Foreskin keratinocyte (primary cell): ENCODE measurements at places on chromosomes 1 and 21. TPM values are rescaled to one million over a fixed set of nuclear protein-coding genes. Genes with fewer than 3 reads are reported as not detected.

Gene FMOD
- 0.28 and 0.54 TPM in 2 replicates for total RNA-seq

Gene PTPRF
- total RNA-seq, result 147 and 186 TPM in 2 replicates

- DNase-seq, result no peak
Measured at GRCh38 chr1:54864460-54865208, 22.4 kb downstream of the DHCR24 start.

Gene DENND2D
- 13.3 and 17.2 TPM in 2 replicates for total RNA-seq

DNA sequence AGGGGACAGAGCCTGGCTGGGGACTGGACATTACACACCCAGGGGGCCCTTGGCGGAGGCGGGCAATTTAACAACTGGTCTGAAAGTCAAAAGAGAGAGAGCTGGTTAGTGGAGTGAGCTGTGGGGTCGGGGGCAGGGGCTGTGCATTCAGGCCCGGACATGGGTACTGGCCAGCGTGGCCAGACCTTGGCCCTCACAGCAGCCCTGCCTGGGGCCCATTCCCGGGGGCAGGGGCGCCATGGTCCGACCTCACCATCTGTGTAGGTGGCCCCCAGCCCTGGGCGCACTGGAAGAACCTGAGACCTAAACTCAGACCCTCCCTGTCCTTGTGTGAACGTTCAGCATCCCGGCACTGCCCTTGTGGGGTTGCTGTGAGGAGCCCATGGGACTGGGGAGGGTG is 5.0 kb downstream of the CLDN19 start:
- DNase-seq, result no peak

Gene TDRD10
- not detected in 2 replicates for total RNA-seq

DNA sequence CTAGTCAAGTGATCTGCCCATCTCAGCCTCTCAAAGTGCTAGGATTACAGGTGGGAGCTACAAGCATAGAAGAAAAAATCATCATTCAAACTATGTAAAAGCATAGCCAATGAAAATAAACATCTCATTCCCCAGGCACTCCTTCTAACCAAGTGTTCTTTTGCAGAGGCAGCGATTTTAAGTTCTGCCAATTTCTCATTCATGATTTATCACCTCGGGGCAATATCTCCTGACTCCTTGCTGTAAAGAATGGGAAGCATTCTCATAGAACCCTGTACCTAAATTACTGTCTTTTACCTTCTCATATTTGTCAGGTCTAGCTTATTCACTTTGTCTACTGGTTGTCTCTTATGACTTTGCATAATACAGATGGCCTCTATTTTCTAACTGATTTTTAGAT is 32.5 kb upstream of the IVNS1ABP start:
- DNase-seq, result peak; percentile 22

- no peak for DNase-seq
Measured at GRCh38 chr1:44240802-44241671, 27.8 kb downstream of the DMAP1 start.

DNA sequence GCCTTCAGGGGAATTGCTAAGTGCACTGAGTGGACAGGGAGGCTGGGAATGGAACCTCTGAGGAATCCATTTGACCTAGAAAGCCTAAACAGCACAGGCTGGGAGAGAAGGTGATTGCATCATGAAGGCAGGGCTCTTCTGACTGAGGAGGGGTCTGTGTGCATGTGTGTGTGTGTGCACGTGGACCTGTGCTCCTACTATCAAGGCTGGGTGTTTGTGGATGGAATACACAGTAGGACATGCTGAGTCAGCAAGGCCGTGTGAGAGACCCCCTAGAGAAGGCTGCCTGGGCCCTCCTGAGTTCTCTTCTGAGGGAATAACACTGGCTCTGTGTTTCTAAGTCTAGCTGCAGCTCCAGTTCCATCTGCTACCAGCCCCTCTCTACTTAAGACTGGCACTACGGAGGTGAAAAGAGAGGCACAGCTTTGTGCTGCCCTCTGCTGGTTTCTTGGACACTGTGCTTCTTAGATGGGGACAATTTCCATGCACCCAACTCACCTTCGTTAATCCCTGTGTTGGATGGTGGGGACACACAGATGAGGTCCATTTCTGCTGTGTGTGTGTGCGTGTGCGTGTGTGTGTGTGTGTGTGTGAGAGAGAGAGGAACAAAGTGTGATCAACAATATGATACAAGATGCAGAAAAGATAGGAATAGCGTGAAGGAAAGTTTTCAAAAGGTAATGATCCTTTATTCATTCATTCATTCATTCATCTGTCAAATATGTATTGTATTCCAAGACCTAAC is 6.2 kb upstream of the EFCAB14 start:
- DNase-seq, result no peak

Gene CRP
- total RNA-seq, result not detected in 2 replicates

Gene TXNDC12
- 42.0 and 43.6 TPM in 2 replicates for total RNA-seq

DNA sequence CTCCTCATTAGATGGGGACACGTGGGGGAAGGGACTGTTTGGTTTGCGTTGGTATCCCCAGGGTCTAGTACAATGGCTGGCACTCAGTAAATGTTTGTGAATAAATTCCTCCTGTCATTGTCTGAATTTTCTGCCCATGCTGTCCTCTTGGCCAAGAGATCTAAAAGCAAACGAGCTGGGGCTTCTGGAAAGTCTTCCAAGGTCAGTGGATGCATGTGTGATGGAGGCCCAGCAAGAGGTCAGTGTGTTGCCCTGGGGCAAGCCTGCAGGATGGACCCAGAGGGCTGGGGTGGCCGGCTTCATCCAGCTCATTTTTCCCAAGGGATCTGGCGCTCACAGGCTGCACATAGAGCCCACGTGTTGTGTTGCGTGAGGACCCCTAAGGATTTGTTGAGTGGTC is 30.0 kb upstream of the JUN start:
- DNase-seq, result no peak

- DNase-seq, result no peak
Measured at GRCh38 chr1:199821029-199821779, 206.3 kb upstream of the NR5A2 start.

DNA sequence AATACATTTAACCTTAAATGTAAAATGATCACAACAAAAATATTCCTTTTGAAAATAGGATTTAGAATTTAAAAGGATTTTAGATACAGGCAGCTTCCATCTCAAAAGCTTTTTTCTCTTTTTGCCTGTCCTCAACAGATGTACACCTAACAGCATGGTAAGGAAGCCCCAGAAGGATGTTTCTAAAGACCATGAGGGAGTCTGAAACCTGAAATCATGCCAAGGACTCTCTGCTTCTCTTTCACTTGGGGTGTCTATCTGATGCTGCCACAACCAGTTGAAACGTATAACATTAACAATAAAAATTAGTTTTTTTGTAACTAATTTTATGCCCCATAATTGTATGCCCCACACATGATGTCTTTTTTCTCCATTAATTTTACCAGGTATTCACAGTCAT is 5.4 kb upstream of the ZNF281 start:
- no peak for DNase-seq

Gene KRTAP19-1
- total RNA-seq, result not detected in 2 replicates

GRCh38 chr1:189432753-189433152 is 1044.9 kb downstream of the BRINP3 start:
- no peak for DNase-seq

Gene SIM2
- total RNA-seq, result not detected in 2 replicates

Gene OLIG2
- not detected in 2 replicates for total RNA-seq

Gene AGO1
- total RNA-seq, result 16.4 and 19.3 TPM in 2 replicates

DNA sequence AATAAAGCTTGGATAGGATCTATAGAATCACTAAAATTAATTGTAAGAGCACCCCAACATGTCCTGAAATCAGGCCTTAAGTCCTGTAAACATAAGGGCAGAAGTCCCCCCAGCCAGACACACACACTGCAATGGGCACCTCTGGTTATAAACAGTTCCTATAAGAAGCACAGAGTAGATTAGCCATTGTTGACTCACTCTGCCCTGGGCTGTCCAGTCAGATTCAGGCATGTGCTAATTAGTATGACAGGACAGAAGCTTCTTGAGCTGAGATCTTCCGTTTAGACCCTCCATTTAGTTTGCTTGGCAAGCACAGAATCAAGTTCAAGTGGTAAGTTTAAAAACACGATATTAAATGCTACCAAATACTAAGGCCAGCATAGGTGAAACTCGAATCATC is 11.8 kb upstream of the DENND1B start:
- DNase-seq, result peak; percentile 68

Gene SPTA1
- not detected in 2 replicates for total RNA-seq

GRCh38 chr1:34884961-34885360 is 25.4 kb upstream of the SMIM12 start:
- DNase-seq, result no peak

DNA sequence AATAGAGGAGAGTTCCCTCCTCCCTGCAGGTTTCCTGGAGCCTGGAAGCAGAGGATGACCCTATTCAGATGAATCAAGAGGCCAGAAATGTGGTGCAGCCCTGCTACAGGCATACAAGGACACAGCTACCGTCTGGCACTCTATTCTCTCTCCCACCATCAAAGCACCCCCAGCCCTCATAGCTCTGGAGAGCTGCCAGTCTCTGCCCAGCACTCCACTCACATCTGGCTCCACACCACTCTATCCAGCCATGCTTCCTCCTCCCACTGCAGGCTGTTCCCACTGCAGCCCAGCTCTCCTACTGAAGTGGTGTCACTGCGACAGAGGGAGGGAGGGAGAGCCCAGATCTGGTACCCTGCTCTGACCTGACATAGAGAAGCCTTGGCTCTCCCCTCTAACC is 18.4 kb downstream of the SYT2 start:
- no peak for DNase-seq

- DNase-seq, result peak; percentile 27
Measured at GRCh38 chr1:247332215-247332622, 552 bp upstream of the ZNF496 start.

DNA sequence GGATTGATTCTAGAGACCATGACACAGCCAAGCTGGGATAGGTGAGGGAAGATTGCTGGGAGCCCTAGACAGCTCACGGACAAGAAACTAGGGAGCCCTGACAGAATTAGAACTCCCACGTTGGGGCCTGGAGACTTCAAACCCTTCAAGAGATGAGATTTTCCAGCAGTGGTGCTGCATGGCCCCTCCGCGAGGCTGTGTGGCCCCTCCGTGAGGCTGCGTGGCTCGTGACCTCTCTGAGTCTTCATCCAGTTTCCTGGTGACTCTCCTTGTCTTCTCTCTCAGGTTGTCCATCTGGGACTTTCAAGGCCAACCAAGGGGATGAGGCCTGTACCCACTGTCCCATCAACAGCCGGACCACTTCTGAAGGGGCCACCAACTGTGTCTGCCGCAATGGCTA is 109.9 kb downstream of the LACTBL1 start:
- DNase-seq, result no peak

- DNase-seq, result no peak
Measured at GRCh38 chr1:226948051-226948450, 8.0 kb downstream of the COQ8A start.

GRCh38 chr1:17925290-17926237 is 170.4 kb downstream of the ACTL8 start:
- DNase-seq, result no peak

DNA sequence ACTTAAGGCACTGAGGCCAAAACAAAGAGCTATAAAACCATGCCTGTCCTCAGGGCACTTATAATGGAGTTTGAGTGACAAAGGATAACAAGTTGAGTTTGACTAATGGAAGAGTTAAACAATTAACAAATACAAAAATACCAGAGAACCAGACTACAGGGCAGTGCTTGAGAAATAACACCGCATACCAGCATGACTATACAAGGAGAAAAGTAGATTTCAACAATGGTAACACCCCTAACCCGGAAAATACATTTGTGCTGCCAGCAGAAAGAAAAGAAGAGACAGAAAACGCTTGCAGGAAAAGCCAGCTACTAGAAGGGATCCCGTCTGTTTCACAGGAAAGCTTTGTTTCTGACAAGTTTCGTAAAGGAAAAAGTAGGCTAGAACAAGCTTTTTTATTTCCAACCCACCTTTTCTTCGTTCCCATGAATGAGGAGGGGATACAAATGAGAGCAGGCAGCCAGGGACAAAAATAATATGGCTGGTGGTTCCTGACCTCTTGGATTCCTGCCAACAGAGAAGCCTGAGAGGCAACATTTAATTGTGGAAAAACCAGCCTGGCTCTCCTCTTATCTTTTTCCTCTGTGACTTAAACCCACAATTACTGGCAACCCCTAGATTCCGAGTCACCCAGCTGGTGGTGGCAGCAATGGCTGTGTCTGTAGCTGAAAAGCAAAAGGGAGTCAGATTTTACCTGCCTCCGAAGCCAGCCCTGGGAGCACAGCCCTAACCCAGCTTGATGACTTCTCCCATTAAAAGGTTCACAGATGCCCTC is 56.5 kb downstream of the WLS start:
- DNase-seq, result no peak

Gene GUCA2A
- not detected in 2 replicates for total RNA-seq

Gene CXADR
- 18.3 and 19.9 TPM in 2 replicates for total RNA-seq

GRCh38 chr1:17967623-17968255 is 139.9 kb upstream of the IGSF21 start:
- DNase-seq, result no peak

DNA sequence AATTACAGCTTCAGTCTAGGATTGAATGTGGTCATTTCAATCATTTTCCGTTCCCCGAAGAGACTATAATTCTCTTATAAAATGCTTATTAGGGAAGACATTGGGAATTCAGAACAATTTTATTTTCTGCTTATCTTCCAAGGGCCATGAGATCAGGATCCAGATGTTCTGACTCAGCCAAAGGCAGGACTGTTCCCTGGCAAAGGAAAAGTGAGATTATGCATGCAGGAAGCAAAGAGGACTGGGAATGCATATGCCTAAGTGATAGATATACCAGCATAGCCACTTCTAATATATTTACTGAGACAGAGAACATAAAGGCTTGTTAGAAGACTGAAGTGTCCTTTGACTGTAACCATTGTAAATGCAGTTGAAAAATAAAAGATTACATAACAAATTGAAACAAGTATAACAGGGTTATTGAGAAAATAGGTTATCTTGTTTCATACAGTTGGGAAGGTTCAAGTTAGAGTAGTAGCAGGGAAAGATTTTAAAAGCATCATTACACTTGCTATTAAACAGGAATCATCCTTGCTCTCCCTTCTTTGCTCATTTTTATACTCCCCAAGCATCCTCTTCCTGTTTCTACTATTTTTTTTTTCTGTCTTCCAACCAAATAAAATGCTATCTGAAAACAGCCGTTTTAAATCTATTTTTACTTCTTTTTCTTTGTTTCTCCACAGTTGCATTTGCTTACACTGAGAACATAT is 439.6 kb upstream of the ADAMTS5 start:
- DNase-seq, result no peak

- peak; percentile 29 for DNase-seq
Measured at GRCh38 chr1:172561252-172561651, 28.3 kb downstream of the SUCO start.

- DNase-seq, result no peak
Measured at GRCh38 chr1:234934611-234935033, 194.0 kb downstream of the TOMM20 start.

- DNase-seq, result no peak
Measured at GRCh38 chr1:228142701-228143136, 2.6 kb downstream of the GUK1 start.

- no peak for DNase-seq
Measured at GRCh38 chr21:37861561-37861960, 54.7 kb downstream of the KCNJ6 start.

GRCh38 chr1:59926381-59927123 is at the start of gene CYP2J2:
Gene CYP2J2, minus strand, starts transcription at chr1:59926773. Its CDS starts 27 bp downstream, at chr1:59926746.
- peak; percentile 25 for DNase-seq
